ENCODE measurements at places on chromosomes 11 and 22.

- no peak for DNase-seq
Measured at GRCh38 chr11:2561696-2562581, 117.1 kb downstream of the KCNQ1 start.

GRCh38 chr11:85764796-85765195 is 46.1 kb downstream of the SYTL2 start:
- no peak for DNase-seq

DNA sequence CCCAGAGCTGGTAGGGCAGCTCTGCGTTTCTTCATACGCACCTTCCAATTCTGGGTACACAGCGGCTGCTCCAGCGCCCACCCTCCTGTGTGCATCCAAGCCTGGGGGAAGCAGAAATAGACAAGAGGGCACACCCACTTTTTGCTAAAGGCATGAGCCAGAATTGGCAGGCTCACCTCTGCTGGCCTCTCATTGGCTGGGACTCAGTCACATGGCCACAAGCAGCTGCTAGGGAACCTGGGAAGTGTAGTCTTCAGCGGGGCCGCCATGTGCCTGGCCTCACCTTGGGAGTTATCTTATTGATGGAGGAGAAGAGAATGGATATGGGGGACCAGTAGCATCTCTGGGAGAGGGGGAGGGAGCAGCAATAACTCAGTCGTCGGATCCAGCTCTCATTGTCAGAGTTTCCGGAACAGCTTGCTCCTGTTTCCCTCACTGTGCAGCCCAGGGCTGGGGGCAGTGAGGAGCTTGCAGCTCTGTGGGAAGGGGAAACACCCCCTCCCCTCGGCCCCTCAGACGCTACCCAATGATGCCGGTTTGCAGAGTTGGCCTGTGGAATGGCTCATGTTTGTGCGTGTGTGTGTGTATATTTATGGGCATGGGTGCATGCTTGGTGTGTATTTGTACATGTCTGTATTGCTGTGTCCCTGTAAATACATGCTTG is 11.8 kb upstream of the MIEF1 start:
- DNase-seq, result peak; percentile 60

DNA sequence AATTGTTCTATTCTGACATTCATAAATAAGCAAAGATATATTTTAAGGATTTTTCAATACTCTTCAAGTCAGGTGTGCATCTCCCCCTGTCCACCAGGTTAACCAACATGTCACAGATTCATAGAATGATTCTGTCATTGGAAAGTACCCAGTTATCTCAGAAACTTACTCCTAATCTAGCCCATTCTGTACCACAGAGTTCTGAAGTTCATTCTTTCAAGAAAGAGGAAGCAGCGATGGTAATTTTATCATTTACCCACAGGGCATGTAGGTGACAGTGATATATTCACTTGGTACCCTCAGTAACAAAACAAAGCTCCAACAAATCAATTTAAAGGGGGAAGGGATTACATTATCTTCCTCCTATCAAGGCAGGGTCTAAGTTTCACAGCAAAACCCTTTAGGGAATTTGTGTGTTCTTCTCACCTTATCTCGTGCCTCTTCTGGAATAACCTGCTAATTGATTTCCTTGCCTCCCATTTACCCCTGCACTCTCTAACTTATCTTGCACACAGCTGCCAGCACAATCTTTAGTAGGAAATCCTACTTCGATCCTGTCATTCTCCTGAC is 19.0 kb upstream of the MPPED2 start:
- no peak for DNase-seq

GRCh38 chr11:35009191-35009943 is 92.9 kb downstream of the PDHX start:
- DNase-seq, result no peak

- DNase-seq, result no peak
Measured at GRCh38 chr11:100550912-100551632, 136.0 kb upstream of the ARHGAP42 start.

DNA sequence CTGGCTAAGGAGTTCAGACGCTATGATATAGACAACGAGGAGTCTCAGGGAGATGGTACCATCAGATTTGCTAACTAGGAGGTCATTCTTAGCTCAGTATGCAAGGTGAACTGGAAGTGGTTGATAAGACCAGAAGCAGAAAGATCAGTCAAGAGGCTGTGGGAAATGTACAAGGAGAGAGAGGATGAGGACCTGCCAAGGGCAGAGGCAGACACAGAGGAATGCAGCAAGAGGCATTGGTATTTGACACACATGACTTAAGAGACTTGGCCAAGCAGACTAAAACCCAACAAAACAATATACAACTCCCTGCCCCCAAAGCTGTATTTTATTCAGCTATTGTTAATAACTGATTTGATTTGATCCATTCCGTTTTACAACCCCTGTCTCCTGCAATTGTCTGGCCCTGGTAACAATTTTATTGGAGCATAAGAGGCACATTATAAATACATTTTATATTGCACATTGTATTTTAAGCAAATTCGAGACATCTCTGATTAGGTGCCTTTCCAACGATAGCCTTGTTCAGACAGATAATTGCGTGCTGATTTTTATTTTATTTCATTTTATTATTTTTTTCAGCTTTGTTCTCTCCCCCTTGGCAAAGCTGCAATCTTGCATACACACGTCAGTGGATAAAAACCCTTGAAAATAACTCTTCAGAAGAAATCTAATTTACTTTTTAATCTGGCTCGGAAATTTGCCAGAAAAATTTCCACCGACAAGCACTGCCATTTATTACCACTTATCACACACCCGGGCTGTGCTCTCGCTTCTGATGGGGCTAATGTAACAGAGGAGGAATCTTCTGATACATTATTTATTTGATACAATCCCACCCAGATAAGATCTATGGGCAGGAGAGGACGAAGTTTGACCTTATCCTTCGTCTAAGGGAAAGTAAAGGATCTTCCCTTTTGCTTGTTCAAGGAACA is 237.8 kb downstream of the NXPE2 start:
- DNase-seq, result no peak

GRCh38 chr22:43772831-43773230 is 39.3 kb downstream of the EFCAB6 start:
- no peak for DNase-seq

DNA sequence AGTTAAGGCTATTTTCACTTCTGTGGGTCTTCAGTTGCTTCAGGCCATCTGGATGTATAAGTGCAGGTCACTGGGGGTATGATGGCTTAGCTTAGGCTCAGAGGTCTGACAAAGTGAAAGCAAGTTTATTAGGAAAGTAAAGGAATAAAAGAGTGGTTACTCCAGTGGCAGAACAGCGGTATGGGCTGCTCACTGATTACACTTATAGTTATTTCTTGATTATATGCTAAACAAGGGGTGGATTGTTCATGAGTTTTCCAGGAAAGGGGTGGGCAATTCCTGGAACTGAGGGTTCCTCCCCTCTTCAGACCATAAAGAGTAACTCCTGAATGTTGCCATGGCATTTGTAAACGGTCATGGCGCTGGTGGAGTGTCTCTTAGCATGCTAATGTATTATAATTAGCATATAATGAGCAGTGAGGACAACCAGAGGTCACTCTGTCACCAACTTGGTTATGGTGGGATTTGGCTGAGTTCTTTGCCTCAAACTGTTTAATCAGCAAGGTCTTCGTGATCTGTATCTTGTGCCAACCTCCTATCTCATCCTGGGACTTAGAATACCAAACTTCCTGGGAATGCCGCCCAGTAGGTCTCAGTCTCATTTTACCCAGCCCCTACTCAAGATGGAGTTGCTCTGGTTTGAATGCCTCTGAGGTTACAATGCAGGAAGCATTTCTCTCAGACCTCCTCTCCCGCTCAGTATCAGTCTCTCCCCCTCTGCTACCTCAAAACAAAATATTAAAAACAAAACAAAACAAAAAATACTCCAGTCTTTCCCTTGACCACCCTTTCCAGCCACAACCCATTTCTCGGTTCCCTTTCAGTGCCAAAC is 106.6 kb upstream of the SLC22A12 start:
- DNase-seq, result no peak

DNA sequence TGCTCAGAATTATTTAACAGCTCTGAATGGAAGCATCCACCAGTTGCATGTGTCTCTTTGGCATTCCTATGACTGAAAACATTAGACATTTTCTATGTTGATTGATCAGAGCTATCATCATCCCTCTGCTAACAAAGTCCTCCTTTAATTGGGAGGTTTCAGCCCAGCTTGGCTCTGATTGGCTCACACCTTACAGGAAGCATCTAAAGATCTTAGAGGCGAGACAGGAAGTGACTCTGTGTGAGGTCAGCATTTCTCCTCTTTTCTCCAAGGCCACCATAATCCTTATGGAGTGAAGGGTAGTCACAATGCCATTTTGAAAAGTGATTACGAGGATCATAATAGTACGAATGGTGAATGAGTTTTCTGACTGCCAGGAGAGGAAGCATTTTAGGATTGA is 260.8 kb downstream of the MIAT start:
- no peak for DNase-seq

DNA sequence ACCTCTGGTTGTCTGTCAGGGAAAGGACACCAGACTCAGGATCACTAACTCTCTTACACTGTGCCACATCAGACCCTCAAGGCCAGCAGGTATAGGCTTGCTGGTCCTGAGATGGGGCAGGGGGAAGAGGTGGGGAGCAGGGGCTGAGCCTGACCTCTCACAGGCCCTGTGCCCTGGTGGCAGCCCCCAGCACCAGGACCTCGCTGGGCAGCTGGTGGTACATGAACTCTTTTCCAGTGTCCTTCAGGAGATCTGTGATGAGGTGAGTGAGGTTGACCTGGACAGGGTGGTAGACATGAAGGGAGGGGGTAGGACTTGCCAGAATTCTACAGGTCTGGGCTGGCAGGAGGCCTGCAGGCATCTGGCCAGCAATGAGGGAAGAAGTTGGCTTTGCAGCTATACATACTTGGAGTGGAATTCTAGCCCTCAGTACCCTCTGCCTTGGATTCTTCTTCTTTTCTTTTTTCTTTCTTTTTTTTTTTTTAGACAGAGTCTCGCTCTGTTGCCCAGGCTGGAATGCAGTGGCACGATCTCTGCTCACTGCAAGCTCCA is 1.4 kb downstream of the NUDT22 start:
- DNase-seq, result no peak

DNA sequence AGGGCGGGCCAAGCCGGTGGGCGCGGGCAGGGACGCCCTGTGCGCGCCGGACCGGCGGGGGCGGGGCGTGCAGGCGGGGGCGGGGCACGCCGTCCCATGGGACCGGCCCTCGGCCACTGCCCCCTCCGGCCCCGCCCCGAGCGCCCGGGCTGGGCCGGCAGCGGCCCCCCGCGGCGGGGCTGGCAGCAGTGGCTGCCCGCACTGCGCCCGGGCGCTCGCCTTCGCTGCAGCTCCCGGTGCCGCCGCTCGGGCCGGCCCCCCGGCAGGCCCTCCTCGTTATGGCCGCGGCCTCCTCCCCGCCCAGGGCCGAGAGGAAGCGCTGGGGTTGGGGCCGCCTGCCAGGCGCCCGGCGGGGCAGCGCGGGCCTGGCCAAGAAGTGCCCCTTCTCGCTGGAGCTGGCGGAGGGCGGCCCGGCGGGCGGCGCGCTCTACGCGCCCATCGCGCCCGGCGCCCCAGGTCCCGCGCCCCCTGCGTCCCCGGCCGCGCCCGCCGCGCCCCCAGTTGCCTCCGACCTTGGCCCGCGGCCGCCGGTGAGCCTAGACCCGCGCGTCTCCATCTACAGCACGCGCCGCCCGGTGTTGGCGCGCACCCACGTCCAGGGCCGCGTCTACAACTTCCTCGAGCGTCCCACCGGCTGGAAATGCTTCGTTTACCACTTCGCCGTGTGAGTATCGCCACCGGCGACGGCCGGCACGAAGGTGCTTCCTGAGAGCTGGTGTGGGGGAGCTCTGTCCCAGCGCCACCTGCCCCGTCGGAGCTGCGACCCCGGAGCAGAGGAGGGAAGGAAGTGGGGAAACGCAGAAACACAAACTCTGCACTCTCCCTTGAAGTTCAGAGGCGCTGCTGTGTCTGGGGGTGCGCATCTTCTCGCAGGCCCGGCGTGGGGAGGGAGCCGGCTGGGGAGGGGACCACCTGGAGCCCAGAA is at the start of gene KCNQ1:
TSS of gene KCNQ1 (plus strand) at position 188 of the 925 bp plus-strand sequence. CDS start at position 279, 91 bp downstream.
- no peak for DNase-seq

GRCh38 chr11:88433536-88434230 is 96.1 kb upstream of the CTSC start:
- DNase-seq, result no peak

GRCh38 chr11:6523253-6523652 is 26.2 kb downstream of the DNHD1 start:
- no peak for DNase-seq

All from stimulated activated CD8-positive, alpha-beta memory T cell treated with anti-CD3 and anti-CD28 coated beads, Interleukin-4, amount 100 ng/mL, for 1 hour (primary cell).